ENCODE measurements at places on chromosomes 13 and 19.
A peak's percentile ranks its signal among the peaks of the same experiment; 100 is the strongest.

- no peak for DNase-seq
These were observed 7.3 kb upstream of the STRN4 start for GRCh38 chr19:46753420-46754155.

DNA sequence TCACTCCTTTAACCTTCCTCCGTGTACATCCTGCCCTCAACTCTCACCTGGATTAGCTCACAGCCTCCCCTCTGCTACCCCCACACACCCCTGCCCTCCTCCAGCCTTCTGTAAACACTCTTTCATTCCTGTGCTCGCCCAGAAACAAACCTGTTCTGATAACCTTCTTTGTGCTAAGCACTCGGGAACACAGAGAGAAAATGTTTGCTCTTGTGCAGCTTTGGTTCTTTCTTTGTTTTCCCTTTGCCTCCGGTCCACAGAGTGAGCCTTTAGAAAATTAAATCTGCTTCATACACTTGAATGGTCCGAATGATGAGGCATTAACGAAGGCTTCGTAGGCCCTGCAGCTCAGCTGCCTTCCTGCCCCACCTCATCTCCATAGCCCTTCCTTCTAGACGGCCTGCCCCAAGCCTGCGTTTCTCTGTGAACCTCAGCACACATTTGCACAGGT lies 6.6 kb upstream of the ZDHHC20 start:
- no peak for DNase-seq

DNA sequence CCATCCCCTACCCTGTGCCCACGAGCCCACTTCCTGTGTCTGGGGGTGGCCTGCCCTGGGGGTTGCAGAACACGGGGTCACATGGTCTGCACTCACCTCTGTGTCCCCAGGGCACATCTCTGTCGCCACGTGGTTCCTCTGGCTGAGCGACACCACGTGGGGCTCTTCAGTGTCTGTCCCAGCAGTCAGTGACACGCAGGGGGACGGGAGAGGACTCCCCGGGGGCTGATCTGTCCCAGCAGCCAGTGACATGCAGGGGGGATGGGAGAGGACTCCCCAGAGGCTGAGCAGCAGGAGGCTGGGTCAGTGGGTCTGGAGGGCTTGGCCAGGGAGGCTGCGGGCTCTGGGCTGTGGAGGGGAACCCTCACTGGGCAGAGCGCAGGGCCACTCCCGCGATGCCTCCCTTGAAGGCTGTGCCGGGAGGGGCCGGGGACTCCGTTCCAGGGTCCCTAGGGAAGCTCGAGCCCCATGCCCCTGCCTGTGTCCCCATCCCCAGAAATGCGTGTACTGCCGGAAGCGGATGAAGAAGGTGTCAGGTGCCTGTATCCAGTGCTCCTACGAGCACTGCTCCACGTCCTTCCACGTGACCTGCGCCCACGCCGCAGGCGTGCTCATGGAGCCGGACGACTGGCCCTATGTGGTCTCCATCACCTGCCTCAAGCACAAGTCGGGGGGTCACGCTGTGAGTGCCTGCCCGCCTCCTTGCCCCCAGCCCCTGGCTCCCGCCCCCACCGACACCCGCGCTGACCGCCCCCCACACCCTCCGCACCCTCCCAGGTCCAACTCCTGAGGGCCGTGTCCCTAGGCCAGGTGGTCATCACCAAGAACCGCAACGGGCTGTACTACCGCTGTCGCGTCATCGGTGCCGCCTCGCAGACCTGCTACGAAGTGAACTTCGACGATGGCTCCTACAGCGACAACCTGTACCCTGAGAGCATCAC lies 174.8 kb downstream of the KDM4B start:
- no peak for DNase-seq

DNA sequence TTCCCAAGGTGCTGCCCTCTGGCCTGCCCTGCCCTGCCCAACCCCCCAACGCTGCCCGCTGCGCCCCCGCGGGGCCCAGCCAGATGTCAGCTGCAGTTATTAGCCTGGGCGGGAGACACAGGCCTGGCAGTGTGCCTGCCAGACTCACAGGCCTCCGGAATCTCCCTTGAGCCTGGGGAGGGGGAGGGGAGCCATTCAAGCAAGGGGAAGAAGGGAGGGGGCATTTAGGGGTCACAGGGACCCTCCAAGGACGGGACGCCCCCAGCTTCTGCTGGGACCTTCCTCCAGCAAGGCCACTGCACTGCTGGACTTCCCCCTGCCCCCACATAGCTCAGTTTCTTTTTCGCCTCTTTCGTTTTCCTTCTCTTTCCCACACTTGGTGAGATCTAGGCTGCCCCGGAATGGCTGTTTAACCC lies 2.6 kb upstream of the JUNB start:
- DNase-seq: peak; percentile 90

DNA sequence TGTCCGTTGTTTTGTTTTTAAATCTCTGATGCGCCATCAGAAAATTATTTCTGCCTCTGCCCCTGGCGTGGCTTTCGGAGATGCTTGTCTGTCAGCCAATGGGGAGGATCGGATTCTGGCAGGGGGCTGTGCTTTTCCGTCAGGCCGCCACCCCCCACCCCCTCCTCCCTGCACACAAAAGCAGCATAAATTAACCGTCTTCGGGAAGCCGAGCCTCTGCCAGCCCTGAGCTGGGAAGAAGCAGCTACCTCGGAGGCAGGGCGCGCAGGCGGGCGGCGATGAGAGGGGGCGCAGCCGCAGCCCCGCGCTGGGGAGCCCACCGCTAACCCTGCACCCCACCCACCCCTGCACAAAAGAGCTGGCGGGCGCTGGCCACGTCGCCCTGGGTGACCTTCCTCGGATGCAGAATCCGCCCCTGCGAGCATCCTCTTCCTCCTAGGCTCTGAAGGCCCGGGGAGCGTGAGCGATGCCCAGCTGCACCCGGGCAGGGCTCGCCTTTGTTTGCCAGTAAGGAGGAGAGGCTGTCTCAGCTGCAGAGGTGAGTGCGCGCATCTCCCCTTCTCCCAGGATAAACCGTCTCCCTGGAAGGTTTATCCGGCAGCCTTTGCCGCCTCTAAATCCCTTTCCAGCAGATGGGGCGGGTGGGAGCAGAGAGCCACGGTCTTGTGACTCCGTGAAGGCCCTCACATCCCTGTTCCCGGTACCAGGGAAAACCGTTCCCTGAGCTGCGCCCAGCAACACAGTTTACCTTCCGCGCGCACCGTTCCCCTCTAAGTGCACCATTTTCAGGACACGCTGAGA lies at the start of gene ATCAY:
ATCAY (plus strand) TSS at position 215 of the 801 bp plus-strand sequence. CDS start 5,083 bp downstream, outside the sequence.
- DNase-seq: no peak

All from coronary artery (tissue), 2 donors.